Hypothalamus (tissue), 51 donors: ENCODE measurements at places on chromosomes 1 and 21.

- no peak for DNase-seq
Observed at GRCh38 chr1:38291906-38292521, 245.4 kb upstream of the POU3F1 start.

GRCh38 chr1:25476186-25477097 lies 45.7 kb downstream of the MACO1 start:
- no peak for DNase-seq

GRCh38 chr21:41830764-41831452 lies 48.2 kb downstream of the PRDM15 start:
- no peak for DNase-seq

DNA sequence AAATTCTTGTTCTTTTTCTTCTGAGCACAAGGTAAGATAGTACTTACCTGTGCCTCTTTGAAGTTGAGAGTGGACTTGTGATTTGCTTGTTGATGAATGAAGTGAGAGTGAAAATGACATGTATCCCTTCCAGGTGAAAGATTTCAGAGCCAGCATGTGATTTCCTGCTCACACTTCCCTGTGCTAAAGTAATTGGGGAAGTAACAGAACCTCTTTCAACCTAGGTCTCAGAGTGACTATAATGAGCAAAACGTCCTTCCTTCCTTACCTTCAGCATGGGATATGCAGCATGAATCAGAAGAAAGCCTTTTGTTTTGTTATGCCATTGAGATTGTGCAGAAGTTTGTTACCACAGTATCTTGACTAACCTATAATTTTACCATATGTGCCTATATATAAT lies 24.6 kb downstream of the RAVER2 start:
- no peak for DNase-seq

- no peak for DNase-seq
Observed at GRCh38 chr21:41681348-41681801, 85.5 kb downstream of the RIPK4 start.
